ENCODE measurements at places on chromosomes 3 and 15. TPM values are rescaled to one million over a fixed set of nuclear protein-coding genes. Genes with fewer than 3 reads are reported as not detected.

APBA2 gene
- 86.7 TPM for polyA plus RNA-seq

ILDR1 gene
- 1.2 TPM for polyA plus RNA-seq

GRCh38 chr3:492586-493316, 296.2 kb downstream of the CHL1 start:
- no peak for DNase-seq

DNA sequence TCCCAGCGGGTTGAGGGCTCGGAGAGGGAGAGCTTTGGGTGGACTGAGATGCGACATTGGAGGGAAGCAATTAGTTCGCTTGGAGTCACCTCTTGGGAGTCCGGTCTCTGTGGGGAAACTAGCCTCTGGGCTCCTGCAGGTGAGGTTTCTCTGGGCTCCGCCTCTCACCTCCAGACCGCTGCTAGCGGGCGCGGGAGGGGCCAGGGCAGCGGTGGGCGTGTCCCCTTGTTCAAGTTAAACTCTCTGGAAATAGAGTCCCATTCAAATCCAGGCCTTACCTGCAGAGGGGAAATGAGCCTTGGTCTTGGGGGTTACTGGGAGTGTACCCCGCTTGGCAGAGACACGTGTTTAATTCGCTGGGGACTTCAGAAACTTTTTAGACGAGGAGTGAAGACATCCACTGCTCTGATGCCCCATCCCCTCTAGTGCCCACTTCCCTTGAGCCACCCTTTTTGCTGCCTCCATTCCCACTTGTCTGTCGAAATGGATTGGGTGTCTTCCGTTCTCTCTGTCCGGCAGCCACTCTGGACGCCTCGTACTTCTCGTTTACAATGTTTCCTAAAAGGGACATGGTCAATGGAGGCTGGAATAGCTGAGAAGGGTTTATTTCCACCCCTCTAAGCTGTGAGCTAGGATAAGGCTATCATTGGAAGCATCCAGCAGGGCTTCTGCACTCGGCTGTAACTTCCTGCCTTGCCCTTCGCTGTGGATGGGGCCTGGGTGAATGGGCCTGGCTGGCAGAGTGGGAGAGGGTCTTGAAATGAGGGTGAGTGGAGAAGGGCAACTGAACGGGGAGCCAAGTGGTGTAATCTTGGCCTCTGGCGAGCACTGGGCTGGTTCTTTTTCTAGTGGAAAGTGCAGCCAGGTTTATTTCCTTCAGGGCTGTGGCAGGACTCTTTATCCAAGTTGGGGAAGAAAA, 1.1 kb downstream of the MITF start:
- no peak for DNase-seq

DNA sequence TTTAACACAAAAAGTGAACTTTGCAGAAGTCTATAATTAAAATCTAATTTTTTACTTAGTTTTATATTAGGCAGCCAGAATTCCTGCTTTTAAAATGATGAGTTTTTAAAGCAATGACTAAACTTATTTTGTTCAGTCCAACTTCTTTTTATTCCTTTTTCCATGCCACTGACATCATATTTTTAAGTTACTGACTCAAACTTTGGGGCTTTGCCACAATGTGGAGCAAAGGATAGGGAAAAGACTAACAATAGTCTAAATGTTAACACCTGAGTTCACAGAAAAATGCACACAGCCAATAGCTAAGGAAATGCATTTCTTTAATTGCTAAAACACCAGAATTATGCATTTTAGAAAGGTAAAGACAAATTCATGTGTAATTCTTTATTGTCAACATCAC, 647.6 kb upstream of the DPPA4 start:
- no peak for DNase-seq

GRCh38 chr3:61620073-61620472, 58.7 kb downstream of the PTPRG start:
- peak; percentile 24 for DNase-seq

- no peak for DNase-seq
Measured at GRCh38 chr15:94253742-94254141, 22.4 kb downstream of the MCTP2 start.

- DNase-seq, result no peak
Measured at GRCh38 chr3:15636028-15636709, 34.6 kb downstream of the BTD start.

GRCh38 chr3:4409415-4409814, 57.7 kb downstream of the SUMF1 start:
- no peak for DNase-seq

GRCh38 chr3:128367221-128367620, 99.5 kb downstream of the DNAJB8 start:
- no peak for DNase-seq

DNA sequence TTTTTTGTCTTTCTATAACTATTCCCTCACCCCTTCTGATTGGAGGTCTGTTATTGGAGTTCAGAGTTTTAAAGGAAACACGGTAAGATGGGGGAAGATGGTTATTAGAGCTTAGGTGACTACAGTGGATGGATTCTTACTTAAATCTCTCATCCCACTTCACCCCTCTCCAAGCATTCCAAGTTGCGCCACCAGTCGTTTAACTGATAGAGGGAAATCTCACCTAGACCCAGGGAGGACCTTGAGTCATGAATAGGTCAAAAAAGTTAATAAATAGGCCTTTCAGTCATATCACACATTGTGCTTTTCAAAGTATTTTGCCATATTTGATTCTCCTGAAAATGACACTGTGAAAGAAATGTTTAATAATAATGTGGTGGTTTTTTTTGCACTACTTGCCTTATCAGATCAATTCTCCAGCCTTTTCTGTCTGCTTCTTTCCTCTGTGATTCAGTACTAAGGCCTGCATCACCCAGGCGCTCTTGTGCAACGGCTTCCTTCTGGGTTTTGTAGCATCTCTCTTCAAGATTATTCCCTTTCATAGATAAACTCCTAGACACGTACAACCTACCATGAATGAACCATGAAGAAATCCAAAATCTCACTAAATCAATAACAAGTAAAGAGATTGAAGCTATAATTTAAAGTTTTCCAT, 100.4 kb upstream of the TGFBR2 start:
- no peak for DNase-seq

DNA sequence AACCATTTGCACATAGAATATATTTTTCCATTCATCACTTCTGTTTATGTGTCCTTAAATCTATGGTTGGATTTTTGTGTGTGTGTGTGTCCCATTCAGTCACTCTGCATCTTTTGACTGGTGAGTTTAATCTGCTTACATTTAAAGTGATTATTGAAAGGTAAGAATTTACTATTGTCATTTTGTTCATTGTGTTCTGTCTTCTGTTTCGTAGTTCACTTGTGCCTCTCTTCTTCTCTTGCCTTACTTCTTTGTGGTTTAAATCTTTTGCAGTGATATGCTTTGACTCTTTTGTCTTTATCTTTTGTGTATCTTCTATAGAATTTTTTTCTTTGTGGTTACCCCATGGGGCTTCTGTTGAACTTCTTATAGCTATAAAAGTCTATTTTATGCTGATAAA, 166.3 kb upstream of the UBE3A start:
- no peak for DNase-seq
